ENCODE measurements at places on chromosomes 11 and 22.

- DNase-seq: no peak
Measured at GRCh38 chr22:45503050-45503815, 550 bp downstream of the FBLN1 start.

- DNase-seq: no peak
Measured at GRCh38 chr11:14611939-14612338, 31.7 kb upstream of the PDE3B start.

GRCh38 chr22:24338726-24339451 is 68.3 kb downstream of the SPECC1L start:
- no peak for DNase-seq

DNA sequence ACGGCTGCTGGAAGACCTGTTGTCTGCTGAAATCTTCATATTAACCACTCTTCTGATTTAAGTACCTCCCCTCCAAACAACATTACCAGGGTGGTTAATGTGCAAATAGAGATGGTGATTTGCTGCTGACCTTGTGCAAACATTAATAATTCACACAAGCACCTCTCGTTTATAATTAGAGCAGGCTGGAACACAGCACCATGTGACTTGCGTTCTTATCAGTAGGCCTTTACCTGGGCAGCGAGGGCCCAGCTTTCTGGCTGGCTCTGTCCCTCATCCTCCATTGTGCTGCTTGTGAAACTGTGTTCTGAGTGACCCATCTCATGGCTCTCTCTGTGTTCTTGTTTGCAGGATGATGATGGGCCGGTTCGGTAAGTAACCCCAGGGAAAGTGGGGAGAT is 41.0 kb upstream of the PARVG start:
- no peak for DNase-seq

Data from stimulated activated CD4-positive, alpha-beta T cell treated with anti-CD3 and anti-CD28 coated beads, Interleukin-1b, Interleukin-23, amount 100 ng/mL, for 24 hours (primary cell).